ENCODE measurements at places on chromosomes 6 and 20.
A peak's percentile ranks its signal among the peaks of the same experiment; 100 is the strongest.

GRCh38 chr20:39961637-39962244 is 727.3 kb downstream of the MAFB start:
- H3K36me3 ChIP-seq, result no peaks in the 10 kb centered on the region
- H3K27me3 ChIP-seq, result peaks cover 6% of the 10 kb centered on the region
- H3K4me3 ChIP-seq, result no peak overlapping the region
- DNase-seq, result no peak
- no peak overlapping the region for H3K27ac ChIP-seq
- no peaks in the 10 kb centered on the region for H3K4me1 ChIP-seq

DNA sequence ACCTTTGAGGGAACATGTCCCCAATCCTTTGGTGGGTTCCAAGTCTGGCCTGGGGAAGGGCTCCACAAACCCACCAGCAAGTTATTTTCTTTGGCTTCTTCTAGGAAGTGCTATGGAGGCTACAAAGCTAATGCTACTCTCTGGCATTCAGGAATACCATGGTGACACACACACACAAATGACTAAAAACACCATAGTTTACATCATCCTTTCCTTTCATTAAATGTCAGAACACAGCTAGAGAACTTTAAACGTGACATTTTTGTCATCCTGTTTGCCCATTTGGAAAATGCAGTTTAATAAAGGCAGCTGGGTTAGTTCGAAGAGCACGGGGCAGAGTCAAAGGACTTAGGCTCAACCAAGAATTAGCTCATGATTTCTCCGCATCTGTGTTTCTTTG is 40.2 kb upstream of the PROKR2 start:
- H3K4me3 ChIP-seq, result no peak overlapping the region
- no peak overlapping the region for H3K27ac ChIP-seq
- no peak for DNase-seq
- peaks cover 6% of the 10 kb centered on the region for H3K36me3 ChIP-seq

GRCh38 chr6:80357674-80358073 is 251.2 kb downstream of the BCKDHB start:
- no peak overlapping the region for H3K4me3 ChIP-seq
- no peak overlapping the region for H3K27ac ChIP-seq
- no peak for DNase-seq

- no peak overlapping the region for H3K4me3 ChIP-seq
- H3K27ac ChIP-seq, result no peak overlapping the region
- H3K4me1 ChIP-seq, result no peaks in the 10 kb centered on the region
Observed at GRCh38 chr20:16491294-16491905, 81.8 kb downstream of the KIF16B start.

- peak overlapping the region; percentile 70 for H3K27ac ChIP-seq
- H3K27me3 ChIP-seq, result peaks cover 44% of the 10 kb centered on the region
- H3K36me3 ChIP-seq, result peaks cover 5% of the 10 kb centered on the region
- peaks cover 32% of the 10 kb centered on the region for H3K4me1 ChIP-seq
- H3K4me3 ChIP-seq, result peak overlapping the region; percentile 92
Observed at GRCh38 chr6:105994591-105995390, 91.3 kb upstream of the PRDM1 start.

DNA sequence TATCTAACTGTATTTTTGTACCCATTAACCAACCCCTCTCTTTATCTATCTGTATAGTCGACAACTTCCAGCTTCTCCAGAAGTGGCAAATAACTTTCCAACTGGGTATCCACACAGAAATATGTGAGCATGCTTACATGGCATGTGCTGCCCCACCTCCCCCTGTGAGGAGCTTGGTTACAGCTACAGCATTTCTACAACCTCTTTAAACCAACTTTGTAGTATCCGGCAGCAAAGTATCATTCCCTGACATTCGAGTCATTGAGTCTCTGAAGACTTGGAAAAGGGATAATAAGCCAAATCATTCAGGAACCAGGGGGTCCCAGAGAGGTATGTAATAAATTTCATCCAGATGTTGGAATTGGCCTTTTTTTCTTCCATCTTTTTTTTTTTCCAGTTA is 48.2 kb upstream of the ASIP start:
- H3K27ac ChIP-seq, result no peak overlapping the region
- H3K27me3 ChIP-seq, result peaks cover 40% of the 10 kb centered on the region
- H3K36me3 ChIP-seq, result no peaks in the 10 kb centered on the region
- DNase-seq, result no peak

GRCh38 chr6:16238057-16238962 is at the start of gene GMPR:
Gene GMPR, plus strand, starts transcription at chr6:16238587. Its CDS starts 107 bp downstream, at chr6:16238694.
- no peaks in the 10 kb centered on the region for H3K36me3 ChIP-seq
- H3K4me1 ChIP-seq, result peaks cover 21% of the 10 kb centered on the region
- H3K27me3 ChIP-seq, result peaks cover 13% of the 10 kb centered on the region
- peak within 1 kb of the TSS; percentile 56 for H3K27ac ChIP-seq
- DNase-seq, result peak; percentile 77

DNA sequence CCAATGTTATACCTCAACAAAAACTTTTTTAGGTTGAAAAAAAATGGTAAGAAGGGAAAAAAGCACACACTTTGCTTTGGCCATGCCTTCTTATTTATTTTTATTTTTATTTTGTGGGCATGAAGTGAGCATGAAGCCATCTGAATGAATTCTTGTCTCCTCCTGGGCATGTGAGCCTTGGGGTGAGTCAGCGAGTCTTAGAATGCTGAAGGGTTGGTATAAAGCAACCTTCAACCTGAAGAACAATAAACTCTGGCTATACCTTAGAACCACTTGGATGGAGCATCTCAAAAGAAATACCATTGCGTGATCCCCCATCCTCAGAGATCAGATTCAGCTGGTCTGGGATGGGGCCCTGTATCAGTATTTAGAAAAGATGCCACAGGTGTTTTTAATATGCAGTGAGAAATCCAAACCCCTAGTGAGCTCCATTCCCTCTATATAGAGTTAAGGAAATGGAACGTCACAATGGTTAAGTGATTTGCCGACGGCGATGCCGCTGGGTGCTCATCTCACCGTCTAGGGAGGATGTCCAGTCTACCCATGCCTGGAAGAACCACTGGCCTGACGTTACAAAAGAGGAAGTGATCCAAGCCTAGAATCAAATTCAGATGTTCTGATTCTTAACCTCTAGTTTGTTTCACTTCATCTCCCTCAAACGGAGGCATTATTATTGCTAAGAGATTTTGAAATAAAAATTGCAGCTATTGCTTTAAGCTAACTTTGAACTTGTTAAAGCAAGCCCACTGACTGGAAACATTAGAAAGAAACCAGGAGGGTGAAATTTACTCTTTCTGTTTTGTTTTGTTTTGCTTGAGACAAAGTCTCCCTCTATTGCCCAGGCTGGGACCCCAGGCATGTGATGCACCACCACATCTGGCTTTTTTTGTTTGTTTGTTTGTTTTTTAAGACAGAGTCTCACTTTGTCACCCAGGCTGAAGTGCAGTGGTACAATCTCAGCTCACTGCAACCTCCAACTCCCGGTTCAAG is 67.1 kb downstream of the EDN1 start:
- H3K4me1 ChIP-seq, result no peaks in the 10 kb centered on the region
- H3K4me3 ChIP-seq, result no peak overlapping the region
- no peak overlapping the region for H3K27ac ChIP-seq
- H3K27me3 ChIP-seq, result peaks cover 8% of the 10 kb centered on the region

- H3K4me1 ChIP-seq, result no peaks in the 10 kb centered on the region
- H3K36me3 ChIP-seq, result no peaks in the 10 kb centered on the region
- H3K27ac ChIP-seq, result no peak overlapping the region
- no peak overlapping the region for H3K4me3 ChIP-seq
- H3K27me3 ChIP-seq, result peaks cover 62% of the 10 kb centered on the region
Observed at GRCh38 chr20:38260025-38260377, 534 bp downstream of the KIAA1755 start.

DNA sequence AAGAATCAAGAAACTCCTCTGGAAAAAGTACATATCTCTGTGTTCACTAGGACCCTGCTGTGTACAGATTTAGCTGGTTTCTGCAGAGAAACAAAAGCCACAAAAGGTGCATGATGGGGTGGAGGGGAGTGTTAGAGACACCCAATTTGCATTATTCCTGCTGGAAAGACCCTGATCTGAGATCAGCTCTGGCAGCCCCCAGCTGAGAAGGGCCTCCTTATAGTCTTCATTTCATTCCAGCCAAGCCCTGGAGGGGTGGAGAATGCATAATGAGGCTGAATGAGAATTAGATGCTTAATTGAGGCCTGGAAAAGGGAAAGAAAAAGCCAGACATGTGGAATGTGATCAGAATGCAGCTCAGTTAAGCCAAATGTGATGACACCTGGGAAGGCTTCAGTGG is 545.6 kb downstream of the KIF16B start:
- DNase-seq, result no peak
- no peak overlapping the region for H3K4me3 ChIP-seq
- H3K4me1 ChIP-seq, result peaks cover 8% of the 10 kb centered on the region
- H3K27me3 ChIP-seq, result no peaks in the 10 kb centered on the region
- no peak overlapping the region for H3K27ac ChIP-seq

GRCh38 chr6:44646355-44646754 is 258.8 kb downstream of the CDC5L start:
- no peaks in the 10 kb centered on the region for H3K36me3 ChIP-seq
- H3K27ac ChIP-seq, result no peak overlapping the region
- DNase-seq, result no peak

GRCh38 chr6:104109806-104110205 is 749.9 kb downstream of the HACE1 start:
- no peak overlapping the region for H3K27ac ChIP-seq
- H3K36me3 ChIP-seq, result no peaks in the 10 kb centered on the region
- no peaks in the 10 kb centered on the region for H3K4me1 ChIP-seq
- H3K4me3 ChIP-seq, result no peak overlapping the region
- DNase-seq, result no peak

- peak overlapping the region; percentile 97 for H3K4me3 ChIP-seq
- peaks cover 14% of the 10 kb centered on the region for H3K36me3 ChIP-seq
- H3K27ac ChIP-seq, result peak overlapping the region; percentile 97
Observed at GRCh38 chr6:33314515-33314942, 651 bp upstream of the TAPBP start.

- no peak overlapping the region for H3K27ac ChIP-seq
- no peaks in the 10 kb centered on the region for H3K4me1 ChIP-seq
- H3K36me3 ChIP-seq, result peaks cover 10% of the 10 kb centered on the region
- H3K4me3 ChIP-seq, result no peak overlapping the region
Observed at GRCh38 chr6:67877288-67877687, 757.8 kb upstream of the ADGRB3 start.

DNA sequence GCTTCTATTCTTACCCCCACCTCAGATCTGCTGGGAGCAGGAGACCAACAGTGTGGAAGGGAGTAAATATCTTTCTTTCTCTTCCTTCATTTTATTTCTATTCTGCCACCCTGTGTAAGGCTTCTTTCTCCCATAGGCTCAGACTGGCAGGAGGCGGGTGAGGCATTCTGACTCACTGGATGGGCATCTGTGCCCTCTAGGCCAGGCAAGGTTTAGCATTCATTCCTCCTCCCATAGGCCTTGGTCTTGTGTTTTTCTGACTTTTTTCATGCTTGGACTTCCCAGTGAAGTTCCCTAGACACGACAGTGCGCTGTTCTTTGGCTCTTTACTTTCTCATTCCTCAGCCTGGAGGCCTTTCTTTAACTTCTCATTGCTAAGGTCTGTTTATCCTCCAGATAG is 235.2 kb downstream of the SYNE1 start:
- H3K4me1 ChIP-seq, result no peaks in the 10 kb centered on the region
- no peaks in the 10 kb centered on the region for H3K27me3 ChIP-seq
- DNase-seq, result no peak
- H3K27ac ChIP-seq, result no peak overlapping the region
- no peak overlapping the region for H3K4me3 ChIP-seq

- no peak for DNase-seq
- H3K27ac ChIP-seq, result no peak overlapping the region
- H3K4me3 ChIP-seq, result no peak overlapping the region
- H3K4me1 ChIP-seq, result no peaks in the 10 kb centered on the region
- H3K27me3 ChIP-seq, result peaks cover 7% of the 10 kb centered on the region
Observed at GRCh38 chr20:18904624-18905023, 91.0 kb downstream of the SCP2D1 start.

- peaks cover 36% of the 10 kb centered on the region for H3K4me1 ChIP-seq
- peaks cover 20% of the 10 kb centered on the region for H3K36me3 ChIP-seq
- H3K27me3 ChIP-seq, result no peaks in the 10 kb centered on the region
- no peak overlapping the region for H3K4me3 ChIP-seq
Observed at GRCh38 chr6:159033160-159034049, 11.4 kb downstream of the TAGAP start.

GRCh38 chr6:93471281-93471680 is 51.9 kb upstream of the EPHA7 start:
- no peak for DNase-seq
- no peak overlapping the region for H3K4me3 ChIP-seq
- H3K27ac ChIP-seq, result no peak overlapping the region
- no peaks in the 10 kb centered on the region for H3K36me3 ChIP-seq
- no peaks in the 10 kb centered on the region for H3K4me1 ChIP-seq
- H3K27me3 ChIP-seq, result no peaks in the 10 kb centered on the region

DNA sequence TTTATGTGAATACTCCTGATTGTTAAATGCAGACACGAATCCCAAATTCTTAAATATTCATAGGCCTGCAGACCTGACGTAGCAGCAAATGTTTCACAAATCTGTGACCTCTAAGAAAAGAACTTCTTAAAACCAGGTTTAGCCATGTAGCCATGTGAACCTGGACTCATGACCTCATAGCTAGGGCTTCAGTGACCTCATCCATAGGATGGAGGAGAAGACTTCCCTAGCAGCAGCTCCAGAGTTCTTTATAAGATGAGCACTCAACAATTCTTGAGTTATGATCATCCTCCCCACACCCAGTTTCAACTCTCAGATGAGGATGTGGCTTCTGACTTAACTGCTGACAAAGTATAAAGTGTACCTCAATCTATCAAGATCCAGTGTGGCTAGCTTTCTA is 45.8 kb upstream of the TCF21 start:
- H3K27me3 ChIP-seq, result peaks cover 25% of the 10 kb centered on the region
- H3K27ac ChIP-seq, result no peak overlapping the region
- peaks cover 3% of the 10 kb centered on the region for H3K4me1 ChIP-seq
- H3K36me3 ChIP-seq, result no peaks in the 10 kb centered on the region
- H3K4me3 ChIP-seq, result no peak overlapping the region

DNA sequence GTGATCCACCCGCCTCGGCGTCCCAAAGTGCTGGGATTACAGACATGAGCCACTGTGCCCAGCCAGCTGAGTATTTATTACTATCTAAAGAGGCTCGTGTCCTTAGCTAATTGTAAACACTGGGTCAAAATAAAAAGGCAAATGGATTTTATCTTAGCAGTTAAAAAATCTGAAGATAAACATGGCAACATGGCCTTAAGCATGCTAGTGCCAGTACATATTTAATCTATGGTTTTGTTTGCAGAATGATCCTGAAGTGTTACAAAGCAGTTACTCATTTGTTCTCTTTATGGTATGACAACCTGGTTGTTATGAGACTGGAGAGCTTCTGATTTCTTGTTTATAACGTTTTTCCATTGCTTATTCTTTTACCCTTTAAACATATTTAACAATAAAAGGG is 3.9 kb upstream of the KIAA0408 start:
- peaks cover 19% of the 10 kb centered on the region for H3K27me3 ChIP-seq
- H3K4me3 ChIP-seq, result no peak overlapping the region
- H3K27ac ChIP-seq, result no peak overlapping the region
- DNase-seq, result no peak
- H3K4me1 ChIP-seq, result no peaks in the 10 kb centered on the region
- H3K36me3 ChIP-seq, result no peaks in the 10 kb centered on the region
